ENCODE measurements at places on chromosomes 7 and 10. TPM values are rescaled to one million over a fixed set of nuclear protein-coding genes. Genes with fewer than 3 reads are reported as not detected.

GRCh38 chr10:10528563-10528910 is 489.1 kb upstream of the CELF2 start:
- DNase-seq: no peak

- DNase-seq: no peak
Observed at GRCh38 chr7:84113906-84114850, 80.4 kb downstream of the SEMA3A start.

DNA sequence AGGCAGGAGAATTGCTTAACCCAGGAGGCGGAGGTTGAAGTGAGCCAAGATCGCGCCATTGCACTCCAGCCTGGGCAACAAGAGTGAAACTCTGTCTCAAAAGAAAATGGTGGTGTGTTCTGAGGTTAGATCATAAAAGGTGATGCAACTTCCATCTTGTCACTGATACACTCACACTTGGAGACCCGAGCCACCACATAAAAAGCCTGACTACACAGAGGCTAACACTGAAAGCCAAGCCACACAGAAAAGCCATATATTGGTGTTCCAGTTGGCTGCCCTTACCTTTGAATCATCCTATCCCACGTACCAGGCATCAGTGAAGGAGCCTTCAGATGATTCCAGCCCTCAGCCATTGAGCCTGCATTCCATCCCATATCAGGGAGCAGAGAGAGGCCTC is 4.0 kb downstream of the MORN4 start:
- DNase-seq: no peak

Gene TMEM178B
- 2.0 TPM for total RNA-seq

Gene AGBL3
- 1.9 TPM for total RNA-seq
